Spinal cord (tissue), 10 donors: ENCODE measurements at places on chromosomes 12 and 14. TPM values are rescaled to one million over a fixed set of nuclear protein-coding genes. Genes with fewer than 3 reads are reported as not detected.
A peak's percentile ranks its signal among the peaks of the same experiment; 100 is the strongest.

DNA sequence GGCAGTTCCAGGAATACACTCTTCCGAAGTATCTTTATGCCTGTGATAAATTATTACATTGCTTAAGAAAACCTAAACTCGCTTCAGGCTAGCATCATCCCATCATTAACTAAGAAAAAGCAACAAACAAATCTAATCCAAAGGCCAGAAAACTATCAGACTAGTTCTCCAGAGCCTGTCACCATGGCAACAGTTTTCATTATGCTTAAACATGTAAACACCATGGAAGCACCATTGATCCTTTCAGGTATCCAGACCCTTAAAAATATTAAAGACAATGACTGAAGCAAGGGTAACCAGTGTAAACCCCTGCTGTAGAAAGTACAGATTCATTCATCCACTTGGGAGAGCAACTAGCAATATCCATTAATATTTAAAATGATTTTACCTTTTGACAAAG, 9.8 kb downstream of the DAD1 start:
- H3K27ac ChIP-seq: no peak overlapping the region
- H3K4me3 ChIP-seq: no peak overlapping the region
- DNase-seq: peak; percentile 84
- H3K27me3 ChIP-seq: no peaks in the 10 kb centered on the region
- H3K36me3 ChIP-seq: peaks cover 8% of the 10 kb centered on the region

GRCh38 chr12:23424685-23425084, 524.8 kb downstream of the SOX5 start:
- H3K27me3 ChIP-seq: no peaks in the 10 kb centered on the region
- no peaks in the 10 kb centered on the region for H3K36me3 ChIP-seq
- no peak overlapping the region for H3K4me3 ChIP-seq
- no peaks in the 10 kb centered on the region for H3K4me1 ChIP-seq
- H3K27ac ChIP-seq: no peak overlapping the region

DNA sequence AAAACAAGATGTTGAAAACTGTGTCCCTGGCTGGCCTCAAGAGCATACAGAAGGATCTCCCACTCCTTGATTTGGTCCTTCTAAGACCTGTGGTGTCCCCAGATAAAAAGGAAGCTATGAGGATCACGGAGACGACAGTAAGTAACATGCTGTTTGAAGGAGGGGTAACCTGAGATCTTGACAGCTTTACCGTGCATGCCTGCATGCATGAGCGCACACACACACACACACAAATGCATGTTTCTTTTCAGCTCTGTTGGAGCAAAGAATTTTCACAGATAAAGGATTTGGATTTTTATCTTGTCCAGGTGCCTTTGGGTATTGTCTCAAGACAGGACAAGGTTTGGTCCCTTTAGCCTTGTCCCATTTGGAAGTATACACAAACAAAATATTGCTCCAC, 411.6 kb upstream of the CCDC196 start:
- no peaks in the 10 kb centered on the region for H3K27me3 ChIP-seq
- no peak overlapping the region for H3K4me3 ChIP-seq
- no peak overlapping the region for H3K27ac ChIP-seq
- peaks cover 10% of the 10 kb centered on the region for H3K4me1 ChIP-seq
- H3K36me3 ChIP-seq: no peaks in the 10 kb centered on the region

- no peak overlapping the region for H3K27ac ChIP-seq
- DNase-seq: no peak
- no peaks in the 10 kb centered on the region for H3K36me3 ChIP-seq
- H3K27me3 ChIP-seq: no peaks in the 10 kb centered on the region
Observed at GRCh38 chr14:52443506-52443905, 108.8 kb downstream of the TXNDC16 start.

DNA sequence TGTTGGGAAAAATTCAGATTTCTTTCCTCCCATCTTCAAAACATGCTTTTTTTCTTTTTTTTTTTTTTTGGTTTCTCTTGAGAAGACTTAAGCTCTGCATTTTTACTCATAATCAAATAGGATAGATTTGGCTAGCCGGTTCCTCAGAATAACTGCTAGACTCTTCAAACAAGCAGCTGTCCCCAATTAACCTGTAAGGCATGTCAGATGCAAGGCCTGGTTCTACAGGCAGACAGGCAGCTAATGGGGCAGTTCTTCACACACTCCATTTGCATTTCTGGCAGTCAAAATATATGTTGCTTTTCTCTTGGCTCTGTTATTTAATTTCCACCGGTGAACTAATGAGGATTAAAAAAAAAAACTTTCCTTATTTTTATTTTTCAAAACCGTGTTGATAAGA, 228.0 kb upstream of the ATP2B1 start:
- H3K4me3 ChIP-seq: no peak overlapping the region
- no peaks in the 10 kb centered on the region for H3K4me1 ChIP-seq
- DNase-seq: no peak

DNA sequence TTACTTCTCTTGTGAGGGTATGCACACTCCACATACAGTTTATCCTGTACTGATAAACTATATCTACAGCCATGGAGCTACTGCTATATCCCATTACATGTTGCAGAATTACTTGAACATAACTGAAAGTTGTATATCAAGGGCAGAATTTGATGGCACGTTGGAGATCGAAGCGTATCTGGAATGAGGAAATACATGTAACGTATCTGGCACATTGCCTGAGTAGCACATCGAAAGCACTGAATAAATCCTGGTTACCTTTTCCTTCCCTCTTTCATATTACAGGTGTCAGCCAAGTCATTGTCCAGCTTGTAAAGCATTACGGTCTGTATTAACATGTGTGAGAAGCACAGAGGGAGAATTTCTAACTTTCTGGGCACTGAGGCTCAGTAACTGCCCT, 42.1 kb upstream of the LIN7A start:
- no peak overlapping the region for H3K4me3 ChIP-seq
- no peak overlapping the region for H3K27ac ChIP-seq
- no peaks in the 10 kb centered on the region for H3K27me3 ChIP-seq
- H3K4me1 ChIP-seq: no peaks in the 10 kb centered on the region
- DNase-seq: peak; percentile 14
- H3K36me3 ChIP-seq: no peaks in the 10 kb centered on the region

- no peak overlapping the region for H3K4me3 ChIP-seq
- peaks cover 43% of the 10 kb centered on the region for H3K4me1 ChIP-seq
- no peaks in the 10 kb centered on the region for H3K27me3 ChIP-seq
- no peak for DNase-seq
Observed at GRCh38 chr12:57609101-57609780, 2.0 kb upstream of the ARHGEF25 start.

POU6F1 gene
- 44.2 TPM for polyA plus RNA-seq

MDGA2 gene
- polyA plus RNA-seq: 29.8 TPM

ANO2 gene
- 6.4 TPM for polyA plus RNA-seq

NEUROD4 gene
- 1.1 TPM for polyA plus RNA-seq

RBP5 gene
- polyA plus RNA-seq: 3.2 TPM

ARMH4 gene
- 26.3 TPM for polyA plus RNA-seq

HOXC12 gene
- polyA plus RNA-seq: not detected

OTX2 gene
- polyA plus RNA-seq: not detected
